ENCODE measurements at places on chromosomes 6 and 20. TPM values are rescaled to one million over a fixed set of nuclear protein-coding genes. Genes with fewer than 3 reads are reported as not detected.

GRCh38 chr20:52867305-52867704 is 104.9 kb upstream of the TSHZ2 start:
- H3K4me1 ChIP-seq: no peaks in the 10 kb centered on the region
- no peak for DNase-seq
- H3K27me3 ChIP-seq: no peaks in the 10 kb centered on the region
- H3K36me3 ChIP-seq: no peaks in the 10 kb centered on the region

GRCh38 chr6:148323344-148323743 is 19.3 kb upstream of the SASH1 start:
- DNase-seq: no peak
- no peak overlapping the region for H3K27ac ChIP-seq
- H3K27me3 ChIP-seq: no peaks in the 10 kb centered on the region
- H3K4me3 ChIP-seq: no peak overlapping the region
- no peaks in the 10 kb centered on the region for H3K36me3 ChIP-seq

DNA sequence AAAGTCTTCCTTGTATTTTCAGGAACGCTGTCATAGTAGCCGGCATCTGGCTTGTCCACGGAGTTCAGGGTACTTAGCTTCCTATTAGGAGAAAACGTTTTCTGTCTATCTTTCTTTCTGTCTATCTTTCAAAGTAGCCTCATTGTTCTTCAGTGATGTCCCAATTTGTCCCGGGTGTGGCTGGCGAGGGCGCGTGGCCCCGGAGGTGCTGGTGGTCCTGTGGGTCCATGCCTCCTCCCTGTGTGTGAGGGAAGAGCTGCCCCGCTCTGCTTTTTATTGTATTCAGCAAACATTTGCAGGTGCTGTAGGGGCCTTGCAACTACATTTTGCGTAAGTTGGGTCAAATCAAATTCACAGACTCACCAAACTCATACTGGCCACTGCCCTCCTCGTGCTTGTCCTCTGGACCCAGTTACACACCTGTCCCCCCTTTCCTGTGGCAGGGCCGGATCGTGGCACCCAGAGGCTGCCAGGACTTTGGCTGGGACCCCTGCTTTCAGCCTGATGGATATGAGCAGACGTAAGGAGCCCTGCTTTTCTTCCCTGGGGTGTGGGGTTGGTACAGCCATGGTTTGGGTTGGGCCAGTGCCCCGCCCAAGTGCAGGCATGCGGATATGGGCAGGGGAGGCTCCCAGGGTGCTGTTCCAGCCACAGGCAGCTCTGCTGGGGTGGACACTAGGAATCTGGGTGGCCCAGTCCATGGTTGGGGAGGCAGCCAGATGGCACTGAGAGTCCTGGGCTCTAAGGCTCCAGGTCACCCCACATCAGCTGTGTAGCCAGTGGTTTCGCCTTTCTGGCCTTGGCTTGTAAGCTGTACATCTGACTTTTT is 12.3 kb downstream of the ITPA start:
- no peaks in the 10 kb centered on the region for H3K4me1 ChIP-seq
- no peak for DNase-seq
- peaks cover 16% of the 10 kb centered on the region for H3K36me3 ChIP-seq
- H3K27me3 ChIP-seq: no peaks in the 10 kb centered on the region
- H3K27ac ChIP-seq: no peak overlapping the region
- no peak overlapping the region for H3K4me3 ChIP-seq

The CYP24A1 gene
- total RNA-seq: not detected

- H3K27ac ChIP-seq: no peak overlapping the region
- peaks cover 14% of the 10 kb centered on the region for H3K36me3 ChIP-seq
- H3K4me3 ChIP-seq: no peak overlapping the region
- H3K4me1 ChIP-seq: peaks cover 22% of the 10 kb centered on the region
- DNase-seq: no peak
These were observed 14.4 kb upstream of the RNF24 start for GRCh38 chr20:4029505-4030467.

The METTL24 gene
- total RNA-seq: 0.21 TPM

GRCh38 chr6:2478200-2478599 is 232.8 kb upstream of the GMDS start:
- H3K36me3 ChIP-seq: peaks cover 13% of the 10 kb centered on the region
- H3K4me3 ChIP-seq: no peak overlapping the region
- no peak overlapping the region for H3K27ac ChIP-seq
- H3K27me3 ChIP-seq: no peaks in the 10 kb centered on the region

The SYNDIG1 gene
- 5.0 TPM for total RNA-seq

The SMPDL3A gene
- total RNA-seq: 2.8 TPM

GRCh38 chr20:53138454-53139262 is 166.5 kb downstream of the TSHZ2 start:
- no peak overlapping the region for H3K27ac ChIP-seq
- peaks cover 19% of the 10 kb centered on the region for H3K4me1 ChIP-seq
- DNase-seq: no peak

GRCh38 chr20:50469176-50469723 is 40.9 kb upstream of the PTPN1 start:
- H3K36me3 ChIP-seq: no peaks in the 10 kb centered on the region
- H3K4me1 ChIP-seq: no peaks in the 10 kb centered on the region
- H3K27me3 ChIP-seq: no peaks in the 10 kb centered on the region
- H3K27ac ChIP-seq: no peak overlapping the region
- DNase-seq: no peak

DNA sequence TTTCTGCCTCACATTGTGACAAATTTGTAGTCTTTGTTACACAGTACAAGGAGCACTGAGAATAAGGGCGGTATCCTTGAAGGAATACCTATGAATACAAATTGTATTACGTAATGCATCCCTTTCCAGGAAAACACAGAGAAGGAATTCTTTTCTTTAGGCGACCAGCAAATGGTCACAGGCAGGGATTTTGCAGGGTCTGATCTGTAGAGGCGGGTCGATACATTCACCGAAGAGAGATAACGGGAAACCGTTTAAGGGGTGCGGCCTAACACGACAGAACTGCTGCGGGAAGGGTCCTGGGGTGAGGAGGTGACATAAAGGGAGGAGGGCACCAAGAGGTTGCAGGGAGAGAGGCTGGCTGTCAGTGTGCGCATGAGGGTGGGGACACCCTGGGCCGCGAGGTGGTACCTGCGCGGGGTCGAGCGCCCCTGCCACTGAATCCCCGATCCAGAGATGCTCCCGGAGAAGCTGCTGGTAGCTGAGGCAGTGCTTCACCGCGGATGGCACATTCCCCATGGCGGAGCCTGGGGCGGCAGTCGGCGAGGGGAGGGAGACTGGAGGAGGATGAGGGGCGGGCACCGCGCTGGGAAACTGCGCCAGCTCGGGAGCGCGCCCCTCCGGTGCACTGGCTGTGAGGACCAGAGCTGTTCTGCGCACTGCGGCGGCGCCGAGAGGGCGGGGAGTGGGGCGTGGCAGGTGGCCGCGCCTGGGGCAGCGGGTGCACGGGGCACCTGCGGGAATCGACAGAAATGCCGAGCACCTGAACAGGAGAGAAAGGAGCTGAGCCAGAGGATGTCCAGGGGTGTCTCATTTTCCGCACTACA is at the start of gene HMGCLL1:
Gene HMGCLL1, minus strand, starts transcription at position 656 of the 827 bp plus-strand sequence. Its CDS starts 137 bp downstream, at position 519.
- H3K27ac ChIP-seq: no peak within 1 kb of the TSS
- no peaks in the 10 kb centered on the region for H3K36me3 ChIP-seq
- peak; percentile 85 for DNase-seq
- H3K27me3 ChIP-seq: peaks cover 34% of the 10 kb centered on the region
- peaks cover 12% of the 10 kb centered on the region for H3K4me1 ChIP-seq

- no peaks in the 10 kb centered on the region for H3K4me1 ChIP-seq
- H3K27me3 ChIP-seq: no peaks in the 10 kb centered on the region
- H3K36me3 ChIP-seq: peaks cover 14% of the 10 kb centered on the region
- no peak overlapping the region for H3K4me3 ChIP-seq
- no peak for DNase-seq
- H3K27ac ChIP-seq: no peak overlapping the region
These were observed 101.5 kb upstream of the SLC24A3 start for GRCh38 chr20:19110881-19111460.

DNA sequence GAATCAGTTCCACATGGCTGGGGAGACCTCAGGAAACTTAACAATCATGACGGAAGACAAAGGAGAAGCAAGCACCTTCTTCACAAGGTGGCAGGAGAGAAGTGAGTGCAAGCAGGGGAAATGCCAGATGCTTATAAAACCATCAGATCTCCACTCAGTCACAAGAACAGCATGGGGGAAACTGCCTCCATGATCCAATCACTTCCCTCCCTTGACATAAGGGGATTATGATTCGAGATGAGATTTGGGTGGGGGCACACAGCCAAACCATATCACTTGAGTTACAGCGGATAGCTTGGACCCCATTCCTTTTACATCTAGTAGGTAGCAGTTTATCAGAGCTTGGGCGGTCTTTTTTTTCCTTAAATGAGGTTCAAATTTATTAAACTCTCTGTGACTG is 19.1 kb downstream of the AFDN start:
- H3K4me1 ChIP-seq: peaks cover 57% of the 10 kb centered on the region
- H3K4me3 ChIP-seq: no peak overlapping the region
- no peaks in the 10 kb centered on the region for H3K36me3 ChIP-seq
- H3K27me3 ChIP-seq: no peaks in the 10 kb centered on the region
- peak overlapping the region; percentile 77 for H3K27ac ChIP-seq

DNA sequence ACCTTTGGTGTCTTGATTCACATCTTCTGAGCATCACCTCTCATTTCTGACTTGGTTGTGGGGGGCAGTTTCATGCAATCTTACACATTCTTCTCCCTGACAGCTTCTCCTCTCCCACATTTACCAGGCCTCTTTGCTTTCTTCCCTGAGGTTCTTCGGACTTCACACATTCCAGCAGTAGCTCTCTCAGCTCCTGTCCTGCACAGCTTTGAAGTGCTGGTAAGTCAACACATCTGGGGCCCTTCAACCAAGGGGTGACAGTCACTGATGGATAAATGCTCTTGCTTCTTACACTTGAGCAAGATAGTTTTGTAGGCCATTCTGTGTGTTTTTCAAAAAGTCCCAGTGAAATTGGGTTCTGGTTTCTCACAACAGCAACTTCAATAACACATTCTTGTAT is 2.5 kb upstream of the SLC35B3 start:
- H3K27ac ChIP-seq: no peak overlapping the region
- H3K36me3 ChIP-seq: no peaks in the 10 kb centered on the region
- no peaks in the 10 kb centered on the region for H3K27me3 ChIP-seq

The ASIP gene
- not detected for total RNA-seq

The LY6G6F gene
- total RNA-seq: not detected

The OPRM1 gene
- total RNA-seq: not detected

- H3K27me3 ChIP-seq: no peaks in the 10 kb centered on the region
- DNase-seq: no peak
- no peak overlapping the region for H3K4me3 ChIP-seq
- no peak overlapping the region for H3K27ac ChIP-seq
- H3K36me3 ChIP-seq: no peaks in the 10 kb centered on the region
These were observed 272.4 kb upstream of the EXOC2 start for GRCh38 chr6:965343-965742.

The ENPP1 gene
- total RNA-seq: 30.8 TPM

GRCh38 chr6:20778459-20778858 is 244.2 kb downstream of the CDKAL1 start:
- peak overlapping the region; percentile 3 for H3K27ac ChIP-seq
- no peak for DNase-seq
- H3K36me3 ChIP-seq: peaks cover 5% of the 10 kb centered on the region
- 0 out of 2 replicates have a peak, but pooled peaks cover 2% of the 10 kb centered on the region for H3K4me1 ChIP-seq

- H3K36me3 ChIP-seq: no peaks in the 10 kb centered on the region
- no peak overlapping the region for H3K4me3 ChIP-seq
- H3K27me3 ChIP-seq: no peaks in the 10 kb centered on the region
These were observed 150.9 kb upstream of the HMGN3 start for GRCh38 chr6:79385333-79385732.

The SAMD3 gene
- total RNA-seq: 1.2 TPM

DNA sequence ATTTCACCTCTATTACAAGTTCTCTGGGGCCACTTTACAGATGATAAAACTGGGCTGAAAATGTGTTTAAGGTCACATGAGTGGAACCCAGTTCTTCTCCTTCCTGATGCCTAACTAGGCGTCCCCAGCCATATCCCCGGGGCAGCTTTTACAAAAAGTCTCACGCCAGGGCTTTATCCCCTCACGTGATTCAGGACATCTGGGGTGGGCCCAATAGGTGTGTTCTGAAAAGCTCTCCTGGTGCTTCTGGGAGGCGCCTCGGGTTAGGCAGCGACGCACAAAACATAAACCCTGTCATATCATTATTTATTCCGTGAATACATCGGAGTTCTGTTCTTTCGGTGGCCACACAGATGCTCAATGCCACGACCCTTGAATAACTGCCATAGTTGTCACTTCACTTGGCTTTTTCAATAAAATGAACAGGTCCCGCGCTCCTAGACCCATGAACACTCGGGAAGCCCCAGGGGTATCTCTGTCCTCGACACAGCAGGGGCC is 32.1 kb downstream of the SF3B5 start:
- H3K27me3 ChIP-seq: peaks cover 81% of the 10 kb centered on the region
- peaks cover 38% of the 10 kb centered on the region for H3K4me1 ChIP-seq
- no peak overlapping the region for H3K27ac ChIP-seq
- no peaks in the 10 kb centered on the region for H3K36me3 ChIP-seq
- peak overlapping the region; percentile 82 for H3K4me3 ChIP-seq

The SCUBE3 gene
- 1.6 TPM for total RNA-seq

DNA sequence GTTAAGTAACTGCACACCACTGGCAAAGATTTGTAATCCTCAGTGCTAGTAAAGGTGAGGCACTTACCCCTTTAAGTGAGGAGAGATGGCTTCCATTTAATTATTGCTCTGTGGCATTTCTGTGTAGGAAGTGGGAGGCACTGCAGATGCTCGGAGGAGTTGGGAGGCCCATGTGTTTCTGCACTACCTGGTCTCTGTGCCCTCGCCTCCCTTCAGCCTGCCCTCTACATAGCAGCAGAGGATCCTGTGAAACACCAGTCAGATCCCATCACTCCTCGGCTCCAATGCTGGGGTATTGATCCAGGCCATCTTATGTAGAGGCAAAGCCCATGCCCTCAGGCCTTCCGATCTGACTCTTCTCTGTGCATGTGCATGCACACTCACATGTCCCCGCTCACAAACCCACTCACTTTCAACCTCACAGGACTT is 67.0 kb downstream of the SLX4IP start:
- H3K36me3 ChIP-seq: no peaks in the 10 kb centered on the region
- H3K4me3 ChIP-seq: no peak overlapping the region
- H3K27ac ChIP-seq: peak overlapping the region; percentile 96
- no peaks in the 10 kb centered on the region for H3K27me3 ChIP-seq
- peaks cover 53% of the 10 kb centered on the region for H3K4me1 ChIP-seq

The PKIB gene
- 24.6 TPM for total RNA-seq

The GNMT gene
- total RNA-seq: 1.6 TPM

DNA sequence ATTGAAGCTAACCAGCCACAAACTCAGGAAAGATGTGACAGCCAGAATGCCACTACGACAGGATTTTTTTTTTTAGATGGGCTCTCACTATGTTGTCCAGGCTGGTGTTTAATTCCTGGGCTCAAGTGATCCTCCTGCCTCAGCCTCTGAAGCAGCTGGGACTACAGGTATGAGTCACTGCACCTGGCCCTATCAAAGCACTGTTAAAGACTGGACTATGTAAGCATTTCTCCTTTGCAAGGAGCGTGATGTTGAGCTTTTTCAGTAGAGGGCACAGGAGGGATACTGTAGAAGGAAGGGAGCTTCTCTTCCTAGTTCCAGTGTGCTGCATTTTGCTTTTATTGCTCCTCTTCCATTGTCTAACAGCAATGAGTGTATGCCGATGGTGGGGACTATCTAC is 35.8 kb downstream of the ZBTB9 start:
- H3K27ac ChIP-seq: no peak overlapping the region
- H3K36me3 ChIP-seq: 0 out of 2 replicates have a peak, but pooled peaks cover 4% of the 10 kb centered on the region
- H3K27me3 ChIP-seq: peaks cover 18% of the 10 kb centered on the region
- no peak for DNase-seq
- peaks cover 6% of the 10 kb centered on the region for H3K4me1 ChIP-seq
